Stimulated activated CD8-positive, alpha-beta memory T cell treated with anti-CD3 and anti-CD28 coated beads, Interleukin-15, amount 100 ng/mL, for 1 hour (primary cell): ENCODE measurements at places on chromosomes 11 and 22.

GRCh38 chr11:34916843-34917770, 689 bp downstream of the PDHX start:
- no peak for DNase-seq

DNA sequence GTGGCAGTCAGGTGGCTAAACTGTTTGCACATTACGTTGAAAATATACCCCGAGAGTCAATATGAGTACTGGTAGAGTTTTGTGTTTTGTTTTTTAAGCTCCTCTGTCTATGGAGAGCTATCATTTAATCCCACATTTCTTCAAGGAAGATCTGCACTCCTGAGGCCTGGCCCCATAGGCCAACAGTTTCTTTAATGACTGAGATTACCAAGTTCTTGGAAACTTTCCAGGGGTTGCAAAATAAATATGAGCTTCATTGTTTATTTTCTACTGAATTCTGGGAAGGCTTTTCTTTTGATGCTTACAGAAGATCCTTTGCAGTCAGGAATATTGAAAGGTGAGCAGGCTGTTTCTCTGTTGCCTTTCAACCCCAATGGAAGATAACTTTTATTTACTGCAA, 452.0 kb downstream of the JRKL start:
- DNase-seq: no peak

GRCh38 chr22:37411655-37412054, 15.6 kb downstream of the ELFN2 start:
- no peak for DNase-seq

DNA sequence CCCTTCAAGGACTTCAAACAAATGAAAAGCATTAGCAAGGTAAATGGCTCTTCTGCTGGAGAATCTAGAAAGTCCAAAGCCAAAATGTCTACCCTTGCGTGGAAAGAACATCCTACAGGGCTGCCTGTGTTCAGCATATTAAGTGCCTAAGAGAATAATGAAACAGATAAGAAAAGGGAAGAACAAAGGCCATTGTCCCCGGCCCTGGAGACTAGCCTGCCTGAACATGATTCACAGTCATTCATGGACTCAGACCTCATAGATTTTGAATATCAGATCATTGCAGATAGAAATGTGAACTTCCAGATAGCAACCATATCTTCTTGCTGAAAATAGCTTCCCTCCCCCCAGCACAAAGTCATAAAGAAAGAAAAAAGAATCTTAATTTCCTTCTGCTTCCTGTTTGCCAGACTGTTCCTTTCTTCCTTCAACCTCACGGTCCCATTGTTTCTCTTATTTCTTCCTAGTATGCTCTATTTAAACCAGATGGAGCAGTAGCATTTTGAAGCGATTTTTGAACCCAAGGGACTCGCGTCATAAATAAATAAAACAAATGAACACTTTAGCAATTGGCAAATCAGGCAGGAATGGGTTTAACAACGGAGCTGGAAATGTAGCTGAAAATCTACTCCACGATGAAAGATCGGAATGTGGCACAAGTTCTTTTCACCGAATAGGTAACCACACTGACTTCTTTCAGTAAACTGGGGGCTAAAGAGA, 408.2 kb upstream of the CCDC90B start:
- no peak for DNase-seq

- peak; percentile 46 for DNase-seq
Observed at GRCh38 chr11:65498042-65498726, 661 bp upstream of the MALAT1 start.

DNA sequence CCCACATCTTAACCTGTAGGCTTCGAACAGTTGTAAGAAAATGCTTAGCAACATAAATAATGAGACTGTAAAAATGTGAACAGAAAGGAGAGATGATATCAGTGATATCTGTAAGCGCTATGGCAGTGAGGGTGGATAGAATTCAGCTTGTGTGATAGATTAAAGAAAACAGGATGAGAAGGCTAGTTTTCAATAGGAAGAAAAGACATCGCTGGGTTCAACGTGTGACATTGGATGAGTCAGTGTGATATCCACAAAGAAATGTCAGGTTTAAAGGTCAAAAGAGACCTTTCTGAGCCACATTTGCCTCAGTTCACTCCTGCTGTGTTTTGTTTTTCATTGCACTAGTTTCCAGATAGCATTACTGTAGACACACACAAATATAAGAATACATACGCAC, 13.7 kb upstream of the RFPL3 start:
- no peak for DNase-seq

GRCh38 chr11:121391914-121392313, 60.2 kb upstream of the SORL1 start:
- no peak for DNase-seq

DNA sequence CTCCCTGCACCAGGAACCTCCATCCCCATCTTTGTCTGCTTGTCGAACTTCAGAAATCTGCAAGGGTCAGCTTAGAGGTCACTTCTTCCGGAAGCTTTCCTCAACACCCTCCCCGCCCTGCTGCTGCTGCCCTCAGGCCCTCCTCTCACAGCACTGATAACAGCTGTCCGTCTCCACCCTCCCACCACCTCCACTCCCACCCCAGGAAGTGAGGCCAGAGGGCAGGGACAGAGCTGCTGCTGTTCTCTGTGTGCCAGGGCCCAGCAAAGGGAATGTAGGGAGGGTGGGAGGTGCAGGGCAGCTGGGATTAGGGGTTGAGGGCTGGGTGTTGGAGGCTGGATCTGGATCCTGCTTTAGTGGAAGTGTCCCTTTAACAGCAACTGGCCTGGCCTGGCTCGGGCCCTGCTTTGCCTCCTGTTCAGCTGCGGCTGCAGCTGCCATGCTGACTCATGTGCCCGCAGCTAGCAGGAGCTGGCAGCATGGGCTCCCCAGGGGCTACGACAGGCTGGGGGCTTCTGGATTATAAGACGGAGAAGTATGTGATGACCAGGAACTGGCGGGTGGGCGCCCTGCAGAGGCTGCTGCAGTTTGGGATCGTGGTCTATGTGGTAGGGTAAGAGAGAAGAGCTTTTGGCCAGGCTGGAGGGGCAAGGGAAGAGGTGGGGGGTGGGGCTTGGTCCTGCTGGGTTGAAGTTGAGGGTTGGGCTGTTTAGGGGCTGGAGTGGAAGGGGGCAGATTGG, at the start of gene P2RX6:
Gene P2RX6, plus strand, starts transcription at position 440 of the 740 bp plus-strand sequence. Its CDS starts 10 bp downstream, at position 450.
- DNase-seq: no peak

- DNase-seq: no peak
Observed at GRCh38 chr11:16917941-16918340, 96.3 kb downstream of the PLEKHA7 start.

DNA sequence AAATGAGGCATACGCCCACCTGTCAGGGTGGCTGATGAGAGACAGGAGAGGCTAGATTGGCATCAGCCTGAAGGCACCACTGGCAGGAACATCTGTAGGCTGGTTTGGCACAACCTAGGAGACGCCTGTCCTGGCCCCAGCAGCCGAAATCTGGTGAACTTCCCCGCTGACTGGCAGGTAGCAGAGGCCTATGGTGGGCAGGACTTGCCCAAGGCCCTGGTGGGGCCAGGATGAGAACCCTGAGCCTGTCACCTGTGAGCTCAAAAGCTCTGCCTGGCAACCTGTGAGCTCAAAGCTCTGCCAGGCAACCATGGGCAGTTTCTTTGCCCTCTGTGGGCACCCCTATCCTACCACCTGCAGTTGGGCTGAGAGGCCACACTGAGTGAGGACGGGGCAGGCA, 2.5 kb downstream of the DERL3 start:
- DNase-seq: no peak

DNA sequence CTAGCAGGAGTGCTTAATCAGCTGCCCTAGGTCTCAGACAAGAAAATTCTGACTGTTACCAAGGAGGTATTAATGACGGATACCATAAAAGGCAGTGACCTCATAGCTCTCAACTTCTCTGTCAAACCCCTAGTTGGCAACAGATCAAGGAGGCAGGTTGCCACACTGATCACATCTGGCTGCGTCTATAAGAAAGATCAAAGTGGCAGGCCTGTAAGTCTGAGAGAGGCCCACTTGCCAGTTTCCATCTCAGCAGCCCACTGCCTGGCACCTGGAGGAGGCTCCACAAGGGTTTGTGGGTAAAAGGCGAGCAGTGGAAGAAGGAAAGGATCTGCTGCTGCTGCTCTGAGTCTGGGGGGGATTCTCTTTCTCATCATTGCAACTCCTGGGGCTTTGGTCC, 239.6 kb upstream of the MPPED2 start:
- DNase-seq: no peak

DNA sequence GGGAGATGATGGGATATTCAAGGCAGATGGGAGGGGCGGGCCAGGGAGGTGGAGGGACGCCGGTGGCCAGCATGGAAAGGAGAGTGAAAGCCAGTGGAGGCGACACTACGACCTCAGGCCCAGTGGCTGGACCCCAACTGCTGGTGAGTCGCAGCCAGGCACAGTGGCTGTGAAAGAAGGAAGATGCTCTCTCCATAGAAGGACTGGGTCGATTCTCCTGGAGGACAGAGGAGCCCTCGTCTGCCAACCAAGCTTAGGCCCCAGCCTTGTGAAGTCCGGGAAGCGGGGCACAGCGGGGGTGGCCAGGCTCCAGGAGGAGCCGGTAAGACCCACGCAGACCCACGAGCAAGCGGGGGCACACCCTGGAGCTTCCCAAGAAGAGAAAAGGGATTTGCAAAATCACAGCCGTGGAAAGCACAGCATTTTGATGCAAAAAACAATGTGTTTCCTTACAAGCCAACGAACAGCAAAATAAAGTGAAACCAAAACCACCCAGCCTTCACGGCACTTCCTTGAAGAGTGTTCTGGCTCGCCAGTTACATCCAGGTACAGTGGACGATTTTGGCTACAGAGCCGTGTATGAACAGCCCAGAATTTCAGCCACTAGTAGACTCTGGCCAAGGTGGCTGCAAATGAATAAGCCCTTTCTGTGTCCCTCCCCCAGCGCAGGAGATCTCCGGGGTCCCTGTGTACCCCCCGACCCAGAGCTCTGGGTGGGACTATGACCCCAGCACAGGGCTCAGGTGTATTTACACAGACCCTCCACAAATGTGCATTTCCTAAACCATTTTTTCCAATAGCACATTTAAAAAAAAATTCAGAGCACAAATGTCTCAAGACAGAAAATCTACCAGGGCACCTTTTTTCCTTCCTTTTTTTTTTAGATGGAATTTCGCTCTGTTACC, 96.9 kb downstream of the TRMU start:
- no peak for DNase-seq

GRCh38 chr11:70158201-70158600, 44.9 kb upstream of the FADD start:
- no peak for DNase-seq

GRCh38 chr11:10302744-10303557, 1.9 kb upstream of the ADM start:
- DNase-seq: peak; percentile 56

GRCh38 chr22:19723983-19724827, 866 bp downstream of the GP1BB start:
- DNase-seq: no peak

- no peak for DNase-seq
Observed at GRCh38 chr11:102560555-102561011, 30.0 kb upstream of the MMP7 start.

- no peak for DNase-seq
Observed at GRCh38 chr11:20634044-20634443, 34.6 kb downstream of the SLC6A5 start.
